Astrocyte of the cerebellum (primary cell): ENCODE measurements at places on chromosomes 2 and 18.

GRCh38 chr2:47833516-47833968 is 50.6 kb downstream of the MSH6 start:
- DNase-seq, result no peak

DNA sequence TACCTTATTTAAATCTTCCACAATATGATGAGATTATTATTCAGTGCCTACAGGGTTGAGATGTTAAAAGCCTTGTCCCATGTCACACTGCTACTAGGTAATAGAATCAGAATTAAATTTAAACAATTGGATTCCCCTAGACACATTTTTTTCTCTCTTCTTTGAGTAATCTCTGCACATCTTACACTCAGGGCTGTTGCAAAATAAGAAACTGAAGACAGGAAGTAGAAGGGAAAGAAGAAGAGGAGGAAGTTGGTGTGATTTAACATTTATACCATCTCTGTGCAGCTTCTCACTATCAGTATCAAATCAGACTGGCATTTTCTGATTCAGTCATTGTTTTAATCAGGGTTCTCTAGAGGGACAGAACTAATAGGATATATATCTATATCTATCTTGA is 677.6 kb downstream of the IRS1 start:
- DNase-seq, result no peak

DNA sequence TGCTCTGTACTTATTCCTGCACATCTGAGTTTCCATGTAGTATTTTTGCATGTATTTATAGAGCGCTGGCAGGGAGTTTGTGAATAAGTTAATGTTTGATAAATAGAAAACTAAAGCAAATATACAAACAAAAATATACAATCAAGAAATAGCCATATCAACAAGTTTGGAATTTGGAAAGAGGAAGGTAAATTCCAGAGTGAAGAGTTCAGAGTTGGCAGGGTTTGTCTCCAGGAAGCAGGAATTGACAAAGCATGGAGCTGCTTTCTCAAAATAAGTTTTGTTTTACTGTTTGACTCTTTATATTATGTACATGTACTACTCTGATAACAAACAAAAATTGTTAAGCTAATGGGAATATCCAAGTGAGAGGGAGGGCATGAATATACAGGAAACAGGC is 80.3 kb downstream of the SPOPL start:
- no peak for DNase-seq

DNA sequence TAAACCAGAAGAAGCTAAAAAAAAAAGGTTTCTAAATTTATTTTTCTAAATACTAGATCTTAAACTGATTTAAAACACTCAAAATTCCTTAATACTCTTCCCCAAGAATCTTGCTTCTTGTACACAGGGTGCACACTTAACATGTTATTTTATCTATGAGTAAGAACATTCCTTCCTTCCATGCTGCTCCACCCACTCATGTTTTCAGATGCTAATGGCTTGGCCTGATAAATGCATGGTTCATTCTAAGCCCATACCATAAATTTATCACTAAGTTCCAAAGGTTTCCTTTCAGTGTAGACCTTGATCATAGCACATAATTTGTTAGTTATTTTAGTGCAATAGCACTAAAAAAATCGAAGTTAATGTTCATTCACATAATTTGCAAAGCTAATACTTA is 8.1 kb downstream of the FBXO48 start:
- no peak for DNase-seq

GRCh38 chr2:109098921-109099273 is 30.1 kb upstream of the SH3RF3 start:
- DNase-seq, result no peak

GRCh38 chr2:191009541-191010374 is 4.2 kb downstream of the STAT1 start:
- no peak for DNase-seq

GRCh38 chr2:11749646-11750349 is 3.4 kb downstream of the LPIN1 start:
- no peak for DNase-seq

DNA sequence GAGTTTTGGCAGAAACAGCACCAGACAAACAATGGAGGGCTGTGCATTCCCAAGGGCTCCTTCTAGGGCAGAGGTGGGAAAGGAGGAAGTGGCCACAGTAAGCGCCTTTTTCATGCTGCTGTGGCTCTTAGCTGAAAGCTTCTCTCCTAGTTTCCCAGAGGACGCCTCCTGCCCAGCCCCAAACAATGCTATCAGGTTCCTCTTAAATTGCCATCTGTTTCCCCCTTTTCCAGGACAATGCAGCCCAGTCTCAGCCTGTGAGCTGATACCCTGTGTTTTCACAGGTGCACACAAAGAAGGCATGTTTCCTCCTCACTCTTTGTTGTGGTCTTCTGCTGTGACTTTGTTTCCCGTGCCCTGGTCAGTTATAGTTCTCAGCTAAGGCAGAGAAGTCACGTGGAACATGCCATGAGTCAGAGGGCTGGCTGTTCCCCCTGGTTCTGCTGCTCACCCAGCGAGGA is 5.4 kb upstream of the FAM124B start:
- DNase-seq, result no peak

DNA sequence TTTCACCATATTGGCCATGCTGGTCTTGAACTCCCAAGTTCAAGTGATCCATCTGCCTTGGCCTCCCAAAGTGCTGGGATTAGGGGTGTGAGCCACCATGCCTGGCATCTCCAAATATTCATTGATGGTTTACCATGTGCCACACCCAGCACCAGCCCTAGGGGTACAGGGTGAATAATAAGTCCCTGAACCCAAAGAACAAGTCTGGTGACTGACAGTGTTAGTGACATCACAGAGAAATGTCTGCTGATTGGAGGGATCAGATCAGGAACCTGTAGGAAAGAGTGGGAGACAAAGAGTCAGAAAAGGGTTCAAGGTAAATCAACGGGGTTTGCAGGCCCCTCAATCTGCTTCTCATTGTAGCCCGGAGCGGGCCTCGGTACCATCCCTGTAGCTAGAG is 118.4 kb upstream of the NABP1 start:
- no peak for DNase-seq

GRCh38 chr2:82055846-82056245 is 1751.3 kb upstream of the LRRTM1 start:
- no peak for DNase-seq

- no peak for DNase-seq
Measured at GRCh38 chr2:216683846-216684245, 11.5 kb downstream of the IGFBP5 start.

DNA sequence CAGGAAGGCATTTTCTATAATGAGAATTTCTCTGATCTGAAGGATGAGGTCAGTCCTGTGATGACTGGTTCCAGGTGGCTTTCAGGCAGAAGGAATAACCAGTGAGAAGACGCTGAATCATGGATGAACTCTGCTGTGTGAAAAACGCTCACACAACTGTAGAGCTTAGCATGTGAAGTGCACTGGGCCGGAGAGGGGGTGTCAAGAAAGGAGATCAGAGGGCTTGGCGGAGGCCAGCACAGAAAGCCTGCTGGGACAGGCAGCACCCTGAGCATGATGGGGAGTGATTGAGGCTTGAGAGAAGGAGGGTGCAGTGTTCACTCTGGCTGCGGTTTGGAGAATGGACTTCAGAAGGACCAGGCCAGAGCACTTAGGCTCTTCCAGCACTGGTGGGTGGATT is 236.5 kb downstream of the TPGS2 start:
- DNase-seq, result no peak

GRCh38 chr2:163734401-163734800 is 1.4 kb downstream of the FIGN start:
- no peak for DNase-seq

DNA sequence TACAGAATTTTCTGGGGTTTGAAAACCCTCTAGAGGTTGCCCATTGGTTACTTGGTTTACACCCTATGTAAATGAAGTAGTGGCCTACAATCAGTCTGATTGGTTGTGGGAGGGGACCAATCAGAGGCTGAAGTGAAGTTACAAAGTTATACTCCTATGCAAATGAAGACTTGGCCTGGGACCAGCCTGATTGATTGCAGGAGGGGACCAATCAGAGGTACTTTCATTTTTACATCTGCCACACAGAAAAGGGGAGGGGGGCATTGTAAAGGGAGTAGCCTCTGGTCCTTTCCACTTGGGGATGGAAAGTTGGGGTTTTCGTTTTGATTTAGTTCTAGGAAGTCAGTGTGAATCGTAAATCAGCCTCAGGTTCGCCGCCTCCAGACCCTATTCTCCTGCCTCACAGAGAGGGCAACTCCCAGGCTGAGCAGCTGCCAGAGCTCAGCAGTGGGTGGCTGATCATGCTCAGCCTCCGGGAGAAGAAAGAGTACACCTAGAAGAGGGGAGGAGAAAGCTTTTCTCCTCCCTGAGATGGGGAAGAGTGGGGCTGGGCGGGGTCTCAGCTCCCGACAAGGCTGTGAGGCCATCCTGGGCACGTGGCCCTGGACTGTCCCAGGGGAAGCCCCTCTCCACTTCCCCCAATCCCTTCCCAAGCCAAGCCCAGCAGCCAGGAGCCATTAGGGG is 372.5 kb downstream of the GALR1 start:
- no peak for DNase-seq

GRCh38 chr2:43636621-43637020 is 439 bp upstream of the PLEKHH2 start:
- no peak for DNase-seq

DNA sequence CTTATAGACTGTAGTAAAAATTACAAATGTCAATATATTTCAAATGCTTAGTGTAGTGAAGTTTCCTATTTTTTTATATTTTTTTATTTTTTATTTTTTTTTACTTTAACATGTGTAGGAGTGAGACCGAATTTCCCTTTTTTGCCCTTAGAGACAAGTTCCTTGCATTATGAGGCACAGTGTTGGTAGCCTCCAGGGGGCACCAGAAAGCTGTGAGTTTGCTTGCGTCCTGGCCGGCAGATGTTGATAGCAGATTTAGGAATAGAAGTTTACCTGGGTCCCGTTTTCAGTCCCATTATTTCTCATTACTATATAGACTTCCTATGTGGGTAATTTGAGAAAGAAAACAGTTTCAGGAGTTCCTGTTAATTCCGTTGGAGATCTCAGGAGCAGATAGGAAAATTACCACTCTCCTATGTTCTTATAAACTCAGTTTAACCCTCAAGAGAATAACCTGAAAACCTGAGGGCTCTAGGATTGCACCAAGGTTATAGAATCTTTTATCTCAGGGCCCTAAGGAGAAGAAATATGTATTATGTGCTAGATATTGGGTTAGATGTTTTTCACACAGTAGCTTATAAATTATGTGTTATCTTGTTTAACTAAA is 157.5 kb upstream of the SESTD1 start:
- DNase-seq, result peak; percentile 61

DNA sequence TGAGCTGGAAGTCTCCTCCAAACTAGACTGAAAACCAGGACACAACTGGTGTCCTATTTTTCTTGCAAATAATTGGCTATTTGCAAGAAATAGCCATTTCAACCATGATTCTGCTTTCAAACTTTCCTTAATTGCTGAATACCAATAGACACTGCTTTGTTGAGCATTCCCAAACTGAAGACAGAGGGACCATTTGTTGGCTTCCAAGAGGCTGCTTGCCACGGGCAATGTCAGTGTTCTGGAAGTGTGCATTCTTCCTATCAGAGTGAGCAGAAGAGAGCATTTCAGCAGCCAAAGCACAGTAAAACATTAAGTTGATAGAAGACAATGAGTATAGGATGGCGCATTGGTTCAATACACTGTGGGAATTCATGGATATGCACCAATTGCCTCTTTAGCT is 360.5 kb upstream of the RGPD4 start:
- no peak for DNase-seq

DNA sequence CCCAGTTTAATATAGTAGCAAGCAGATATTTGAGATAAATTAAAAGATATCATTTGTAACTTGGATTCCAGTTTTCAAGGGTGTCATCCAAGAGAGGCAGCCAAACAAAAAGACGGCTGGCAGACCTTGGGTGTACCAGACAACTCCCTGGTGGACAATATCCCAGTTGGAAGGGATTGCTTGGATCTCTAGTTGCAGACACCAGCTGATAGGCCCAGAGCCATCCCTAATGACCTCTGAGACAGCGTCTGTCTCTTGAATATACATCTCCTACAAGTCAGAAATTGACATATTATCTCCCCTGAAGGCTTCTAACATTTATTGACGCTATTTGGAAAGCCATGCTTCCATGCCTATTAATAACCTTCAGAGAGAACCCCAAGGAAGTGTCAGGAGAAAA is 67.7 kb downstream of the ACVR1 start:
- no peak for DNase-seq

GRCh38 chr2:18085593-18085992 is 207.1 kb downstream of the KCNS3 start:
- no peak for DNase-seq

DNA sequence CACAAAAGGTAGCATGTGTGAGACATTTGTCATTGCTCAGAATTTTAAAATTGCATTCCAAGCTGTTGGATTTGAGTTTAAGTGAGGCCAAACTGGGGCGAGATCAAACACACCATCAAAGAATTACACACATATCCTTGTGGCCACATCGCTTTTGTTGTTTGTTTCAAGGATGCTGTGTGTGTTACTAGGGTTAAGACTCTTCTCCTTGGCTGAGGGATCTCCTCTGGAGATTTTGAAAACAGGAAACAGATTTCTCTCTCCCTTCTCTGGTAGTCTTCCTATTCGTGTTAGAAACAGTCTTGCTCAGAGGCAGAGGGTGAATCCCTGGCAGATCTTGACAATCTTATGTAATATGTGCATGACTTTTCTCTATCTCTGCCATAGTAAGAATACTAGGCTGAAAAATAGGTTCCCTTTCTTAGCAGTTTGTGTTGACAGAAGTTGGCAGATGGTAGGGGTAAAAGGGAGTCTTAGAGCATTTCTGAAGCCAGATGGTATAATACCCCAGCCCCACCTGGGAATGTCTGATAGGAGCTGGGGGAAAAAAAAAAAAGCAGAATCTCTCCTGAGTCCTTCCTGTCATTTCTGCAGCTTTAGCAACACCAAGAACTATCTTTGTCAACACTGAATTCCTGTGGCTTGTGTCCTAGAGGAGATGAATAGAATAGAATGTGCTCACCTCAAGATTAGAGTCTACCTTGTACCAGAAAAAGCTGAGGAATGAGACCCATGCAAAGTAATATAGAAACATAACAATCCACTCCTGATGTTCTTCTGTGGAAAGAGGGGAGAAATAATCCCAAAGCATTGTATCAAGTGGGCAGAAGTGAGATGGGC is 101.8 kb downstream of the XRCC5 start:
- DNase-seq, result peak; percentile 22

GRCh38 chr2:173095356-173095755 is 19.7 kb downstream of the MAP3K20 start:
- no peak for DNase-seq
